Gastrocnemius medialis (tissue), 4 donors: ENCODE measurements at places on chromosomes 13 and 19. TPM values are rescaled to one million over a fixed set of nuclear protein-coding genes. Genes with fewer than 3 reads are reported as not detected.

DNA sequence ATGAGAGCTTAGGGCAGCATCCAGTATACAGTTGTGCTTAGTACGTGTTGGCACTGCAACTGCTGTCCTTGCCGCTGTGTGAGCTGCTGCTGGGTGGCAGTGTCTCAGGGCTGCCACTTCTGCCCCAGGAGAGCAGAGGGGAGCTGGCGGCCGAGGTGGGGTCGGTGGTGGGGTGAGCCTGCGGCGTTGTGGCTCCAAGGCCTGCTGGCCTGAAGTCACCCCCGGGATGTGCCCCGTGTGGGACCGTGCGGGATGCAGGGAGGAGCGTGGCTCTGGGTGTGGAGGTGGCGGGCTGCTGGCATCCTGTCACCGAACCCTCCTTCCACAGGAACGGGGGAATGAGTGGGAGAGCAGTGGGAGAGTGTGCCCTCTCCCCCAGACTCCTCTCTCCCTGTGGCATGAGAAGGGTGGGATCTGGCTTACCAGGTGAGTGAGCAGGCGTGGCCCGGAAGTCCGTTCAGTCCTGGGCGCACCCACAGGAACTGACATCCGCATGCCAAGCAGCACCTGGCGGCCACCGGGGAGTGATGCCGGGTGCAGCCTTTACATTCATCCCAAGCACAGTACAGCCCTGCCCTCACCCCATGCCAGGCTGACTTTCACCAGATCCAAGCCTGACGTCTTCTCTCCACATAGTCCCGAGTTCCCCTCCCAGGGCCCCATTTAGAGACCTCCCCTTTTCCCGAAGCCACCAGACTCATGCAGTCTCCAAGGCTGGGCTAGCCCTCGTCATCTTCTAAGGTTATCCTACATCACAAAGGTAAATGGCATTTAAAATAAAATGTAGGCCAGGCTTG, 26.6 kb downstream of the MCF2L start:
- no peak overlapping the region for H3K27ac ChIP-seq
- H3K4me3 ChIP-seq, result no peak overlapping the region
- H3K27me3 ChIP-seq, result peaks cover 24% of the 10 kb centered on the region

GRCh38 chr19:18300930-18301717, 19.7 kb upstream of the JUND start:
- peak overlapping the region; percentile 99 for H3K27ac ChIP-seq
- H3K27me3 ChIP-seq, result no peaks in the 10 kb centered on the region
- peaks cover 49% of the 10 kb centered on the region for H3K4me1 ChIP-seq
- no peak overlapping the region for H3K4me3 ChIP-seq
- H3K36me3 ChIP-seq, result no peaks in the 10 kb centered on the region

The SHISA7 gene
- not detected for total RNA-seq

The GPC6 gene
- 0.88 TPM for total RNA-seq

The GRK1 gene
- total RNA-seq, result not detected

The COX7A1 gene
- total RNA-seq, result 421 TPM

GRCh38 chr13:21777166-21777565, 106.3 kb downstream of the FGF9 start:
- DNase-seq, result no peak
- no peaks in the 10 kb centered on the region for H3K36me3 ChIP-seq
- peaks cover 10% of the 10 kb centered on the region for H3K4me1 ChIP-seq
- no peaks in the 10 kb centered on the region for H3K27me3 ChIP-seq

The ZNF146 gene
- 93.6 TPM for total RNA-seq

DNA sequence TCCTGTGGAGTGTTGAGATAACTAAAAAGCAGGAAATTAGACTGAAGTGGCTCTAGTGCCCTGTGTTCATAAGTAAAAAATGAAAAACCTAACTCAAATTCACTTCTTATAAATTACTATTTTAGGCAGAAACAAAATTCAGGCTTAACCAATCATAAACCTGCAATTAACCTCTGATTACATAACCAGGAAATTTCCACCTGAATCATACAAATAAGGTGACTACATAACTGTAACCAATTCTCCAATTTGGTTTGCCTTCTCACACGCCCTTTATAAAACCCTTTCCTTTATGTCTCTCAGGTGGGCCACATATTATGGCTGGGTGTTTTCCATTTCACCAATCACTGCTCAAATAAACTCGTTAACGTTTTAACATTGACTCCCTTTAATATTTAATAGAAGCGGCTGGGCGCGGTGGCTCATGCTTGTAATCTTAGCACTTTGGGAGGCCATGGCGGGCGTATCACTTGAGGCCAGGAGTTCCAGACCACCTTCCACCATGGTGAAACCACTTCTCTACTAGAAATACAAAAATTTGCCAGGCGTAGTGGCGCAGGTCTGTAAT, 22.9 kb upstream of the ZNF724 start:
- no peaks in the 10 kb centered on the region for H3K27me3 ChIP-seq
- H3K27ac ChIP-seq, result peak overlapping the region; percentile 88
- peak overlapping the region; percentile 83 for H3K4me3 ChIP-seq
- no peak for DNase-seq
- H3K36me3 ChIP-seq, result peaks cover 11% of the 10 kb centered on the region
- H3K4me1 ChIP-seq, result peaks cover 5% of the 10 kb centered on the region

DNA sequence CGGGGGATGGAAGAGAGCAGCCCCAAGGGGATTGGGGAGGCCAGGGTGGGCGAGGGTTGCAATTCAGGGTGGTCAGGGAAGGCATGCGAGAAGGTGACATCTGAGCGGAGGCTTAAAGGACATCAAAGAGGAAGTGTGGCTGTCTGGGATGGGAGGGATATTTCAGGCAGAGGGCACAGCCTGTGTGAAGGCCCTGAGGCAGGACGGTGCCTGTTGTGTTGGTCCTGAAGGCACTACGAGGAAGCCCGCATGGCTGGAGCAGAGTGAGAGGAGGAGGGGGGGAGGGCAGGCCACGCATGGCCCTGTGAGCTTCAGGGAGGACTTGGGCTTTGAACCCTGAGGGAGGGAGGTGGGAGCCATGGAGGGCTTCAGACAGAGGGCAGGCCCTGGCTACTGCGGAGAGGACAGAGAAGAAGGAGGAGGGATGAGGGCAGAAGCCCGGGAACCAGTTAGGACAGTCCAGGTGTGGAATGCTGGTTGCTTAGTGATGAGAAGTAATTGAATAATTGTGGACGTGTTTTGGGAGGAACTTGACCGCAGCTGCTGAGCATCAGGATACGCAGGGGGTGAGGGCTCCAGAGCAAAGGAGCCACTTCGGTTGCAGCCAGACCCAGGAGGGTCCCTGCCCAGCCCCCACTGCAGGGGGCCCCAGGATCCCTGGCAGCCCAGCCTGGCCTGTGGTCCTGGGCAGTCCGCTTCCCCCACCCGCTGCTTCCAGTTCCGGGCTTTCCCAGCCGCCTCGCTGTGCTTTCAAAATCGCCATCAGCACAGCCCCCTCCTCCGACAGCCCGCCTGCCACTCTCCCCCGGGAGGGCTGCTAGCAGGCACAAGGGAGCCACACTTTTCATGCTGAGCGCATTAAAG, 6.2 kb downstream of the TLE6 start:
- peak overlapping the region; percentile 31 for H3K4me3 ChIP-seq
- DNase-seq, result peak; percentile 53
- H3K27ac ChIP-seq, result peak overlapping the region; percentile 71

- no peaks in the 10 kb centered on the region for H3K4me1 ChIP-seq
- no peak overlapping the region for H3K4me3 ChIP-seq
- H3K36me3 ChIP-seq, result no peaks in the 10 kb centered on the region
- DNase-seq, result no peak
- H3K27me3 ChIP-seq, result no peaks in the 10 kb centered on the region
These were observed 547.7 kb upstream of the SLITRK1 start for GRCh38 chr13:84430015-84430414.

GRCh38 chr19:44024900-44025216, 321 bp upstream of the ZNF222 start:
- no peaks in the 10 kb centered on the region for H3K4me1 ChIP-seq
- H3K4me3 ChIP-seq, result peak overlapping the region; percentile 71
- no peak for DNase-seq

DNA sequence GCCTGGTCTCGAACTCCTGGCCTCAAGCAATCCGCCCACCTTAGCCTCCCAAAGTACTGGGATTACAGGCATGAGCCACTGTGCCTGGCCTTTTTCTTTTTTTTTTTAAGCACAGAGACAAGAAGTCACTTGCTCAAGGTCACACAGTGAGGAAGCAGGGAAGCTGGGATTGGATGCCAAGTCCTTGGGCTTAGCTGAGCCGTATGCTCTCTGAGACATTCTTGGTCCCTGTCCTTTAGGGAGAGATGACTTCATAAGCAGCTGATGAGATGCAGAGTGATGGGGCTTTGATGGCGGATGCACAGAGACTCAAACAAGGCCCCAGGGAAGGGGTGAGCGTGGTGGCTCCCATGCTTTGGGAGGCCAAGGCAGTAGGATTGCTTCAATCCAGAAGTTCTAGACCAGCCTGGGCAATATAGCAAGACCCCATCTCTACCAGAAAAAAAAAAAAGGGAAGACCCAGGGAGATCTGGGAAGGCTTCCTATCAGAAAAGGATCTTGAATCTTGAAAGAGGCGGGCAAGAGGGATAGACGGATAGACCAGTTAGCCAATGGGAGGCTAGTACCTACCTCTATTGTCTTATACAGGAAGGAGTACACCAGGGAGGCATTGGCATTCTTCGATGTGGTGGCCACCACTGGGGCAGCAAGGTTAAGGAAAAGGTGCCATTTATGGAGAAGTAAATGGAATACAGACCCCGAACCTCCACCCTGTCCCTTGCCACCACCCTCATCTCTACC, 3.9 kb downstream of the AP1M2 start:
- peaks cover 3% of the 10 kb centered on the region for H3K27me3 ChIP-seq
- no peak overlapping the region for H3K4me3 ChIP-seq
- no peak overlapping the region for H3K27ac ChIP-seq
- no peaks in the 10 kb centered on the region for H3K4me1 ChIP-seq
- H3K36me3 ChIP-seq, result no peaks in the 10 kb centered on the region

The UBAC2 gene
- total RNA-seq, result 65.3 TPM

The LAMP1 gene
- 70.1 TPM for total RNA-seq

DNA sequence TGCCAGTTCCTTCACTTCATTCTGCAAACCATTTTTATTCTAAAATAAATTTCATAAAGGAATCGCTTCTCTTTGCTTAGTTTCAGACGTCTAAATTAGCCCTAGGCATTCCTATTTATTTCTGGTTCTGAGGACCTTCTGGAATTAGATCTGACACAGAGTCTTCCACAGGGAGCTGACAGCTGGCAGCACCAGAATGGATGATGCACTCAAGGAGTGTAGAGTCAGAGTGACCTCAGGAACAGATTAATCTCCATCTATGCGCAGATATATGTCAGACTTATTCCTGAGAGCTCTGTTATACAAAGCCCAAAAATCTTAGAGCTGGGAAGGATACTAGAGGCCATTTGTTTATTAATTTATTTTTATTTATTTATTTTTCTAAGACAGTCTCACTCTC, 450.8 kb downstream of the HS6ST3 start:
- H3K4me3 ChIP-seq, result no peak overlapping the region
- no peaks in the 10 kb centered on the region for H3K4me1 ChIP-seq
- no peaks in the 10 kb centered on the region for H3K36me3 ChIP-seq
- no peaks in the 10 kb centered on the region for H3K27me3 ChIP-seq
